ENCODE measurements at places on chromosomes 6 and 20.
A peak's percentile ranks its signal among the peaks of the same experiment; 100 is the strongest.

- no peak for DNase-seq
Observed at GRCh38 chr6:41668968-41669367, 30.7 kb downstream of the MDFI start.

- DNase-seq, result no peak
Observed at GRCh38 chr6:144155529-144155928, 5.2 kb downstream of the STX11 start.

- DNase-seq, result no peak
Observed at GRCh38 chr6:119224095-119224701, 125.4 kb downstream of the MAN1A1 start.

- DNase-seq, result no peak
Observed at GRCh38 chr6:69673298-69673697, 123.5 kb downstream of the LMBRD1 start.

- DNase-seq, result no peak
Observed at GRCh38 chr6:136226674-136227377, 23.3 kb downstream of the MTFR2 start.

DNA sequence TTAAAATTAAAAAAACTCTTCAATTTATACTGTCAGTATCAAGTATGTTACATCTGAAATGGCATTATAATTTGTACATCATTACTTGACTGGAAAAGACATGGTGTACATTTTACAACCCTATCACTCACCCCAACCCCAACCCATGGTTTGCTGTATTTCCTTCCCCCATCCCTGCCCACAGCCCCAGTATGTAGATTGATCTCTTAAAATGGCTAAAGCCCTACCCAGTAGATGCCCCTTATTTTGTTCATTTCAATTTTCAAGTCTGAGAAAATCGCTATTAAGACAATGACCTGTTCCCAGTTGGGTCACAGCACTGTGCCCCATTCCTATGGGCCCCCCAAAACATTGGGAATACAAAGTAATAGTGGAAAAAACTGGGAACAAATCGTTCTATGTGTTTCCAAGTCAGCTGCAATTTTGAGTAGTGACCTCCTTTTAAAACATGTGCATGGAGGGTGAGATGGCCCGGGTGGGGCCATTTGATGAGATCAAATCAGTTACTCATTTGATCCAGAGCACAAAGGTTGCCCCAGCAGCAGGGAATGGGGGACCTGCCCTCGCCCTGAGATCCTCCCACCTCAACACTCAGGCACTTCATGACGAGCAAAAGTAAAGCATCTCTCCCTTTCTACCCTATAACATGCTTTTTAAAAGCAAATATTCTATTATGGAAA is 13.3 kb downstream of the EZR start:
- no peak for DNase-seq

DNA sequence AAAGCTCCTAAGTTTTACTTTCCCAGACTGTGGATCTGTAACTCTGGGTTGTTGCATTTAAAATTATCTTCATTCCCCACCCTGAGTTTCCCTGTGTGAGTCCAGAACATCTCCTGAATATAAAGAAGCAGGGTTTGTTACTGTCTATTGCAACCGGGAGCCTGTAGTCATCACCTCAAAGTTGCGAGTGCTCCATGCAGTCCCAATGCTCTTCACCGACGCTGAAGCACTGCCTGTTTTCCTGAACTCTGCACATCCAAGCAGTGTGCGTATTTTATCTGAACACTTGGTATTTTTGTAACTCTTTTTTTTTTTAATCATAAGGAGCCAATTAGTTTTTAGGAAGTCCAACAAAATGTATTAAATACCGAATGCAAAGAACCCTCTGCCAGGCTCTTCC is 907 bp upstream of the HLA-B start:
- DNase-seq, result no peak

DNA sequence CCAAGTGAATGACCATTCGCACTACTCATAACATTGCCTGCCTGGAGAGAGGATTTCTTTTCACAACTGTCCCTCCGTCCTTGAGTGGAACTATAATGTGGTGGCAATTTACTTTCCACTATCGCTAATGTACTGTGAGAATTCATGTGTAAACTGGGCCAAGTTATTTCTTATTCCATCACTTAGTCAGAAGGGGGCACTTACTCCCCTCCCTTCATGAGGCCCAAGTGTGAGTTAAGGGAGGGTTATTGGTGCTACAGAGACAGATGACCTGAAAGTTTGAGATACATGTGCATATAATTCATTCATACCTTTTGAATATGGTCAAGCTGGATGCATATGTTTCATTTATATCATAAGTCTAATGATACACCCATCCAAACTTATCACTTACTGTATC is 65.2 kb upstream of the LOC128125822 start:
- no peak for DNase-seq

- no peak for DNase-seq
Observed at GRCh38 chr20:47292581-47292980, 63.9 kb downstream of the ZMYND8 start.

DNA sequence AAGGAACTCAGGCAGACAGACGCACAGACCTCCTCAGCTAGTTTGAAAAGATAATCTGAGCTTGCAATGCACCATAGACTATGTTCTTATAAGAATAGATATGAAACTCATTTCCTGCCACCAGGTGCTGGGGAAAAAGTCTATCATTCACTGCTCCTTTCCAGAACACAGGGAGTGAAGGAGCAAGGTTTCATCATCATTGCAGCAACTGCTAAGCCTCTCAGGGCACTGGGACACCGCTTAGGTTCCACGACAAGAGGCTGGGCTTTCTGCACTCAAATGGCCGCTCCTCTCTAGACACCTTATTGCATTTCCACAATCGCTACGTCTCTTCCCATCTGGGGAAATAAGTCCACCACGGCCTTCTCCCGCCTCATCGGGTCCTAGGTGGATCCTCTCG is 418.5 kb upstream of the JARID2 start:
- DNase-seq, result no peak

GRCh38 chr6:158154816-158155215 is 13.2 kb downstream of the SERAC1 start:
- no peak for DNase-seq

- DNase-seq, result no peak
Observed at GRCh38 chr20:14947946-14948345, 610.5 kb upstream of the FLRT3 start.

DNA sequence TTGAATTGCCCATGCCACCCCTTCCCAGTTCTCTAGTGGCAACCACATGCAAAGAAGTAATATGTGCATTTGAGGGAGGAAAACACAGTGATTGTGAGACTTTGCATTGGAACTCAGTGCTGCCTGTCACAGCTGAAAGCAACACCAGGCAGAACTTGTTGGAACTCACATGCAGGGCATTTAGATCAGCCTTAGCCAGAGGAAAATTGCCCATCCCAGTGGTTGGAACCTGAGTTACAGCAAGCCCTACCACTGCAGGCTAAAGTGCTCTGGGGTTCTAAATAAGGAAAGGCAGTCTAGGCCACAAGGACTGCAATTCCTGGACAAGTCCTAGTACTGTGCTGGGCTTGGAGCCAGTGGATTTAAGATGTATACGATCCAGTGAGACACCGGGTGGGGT is 245.3 kb upstream of the UFL1 start:
- DNase-seq, result no peak

- no peak for DNase-seq
Observed at GRCh38 chr6:163804991-163805390, 390.5 kb downstream of the QKI start.

- no peak for DNase-seq
Observed at GRCh38 chr20:48926821-48927220, 5.3 kb downstream of the ARFGEF2 start.

- DNase-seq, result no peak
Observed at GRCh38 chr6:99364026-99364425, 14.6 kb upstream of the FAXC start.

DNA sequence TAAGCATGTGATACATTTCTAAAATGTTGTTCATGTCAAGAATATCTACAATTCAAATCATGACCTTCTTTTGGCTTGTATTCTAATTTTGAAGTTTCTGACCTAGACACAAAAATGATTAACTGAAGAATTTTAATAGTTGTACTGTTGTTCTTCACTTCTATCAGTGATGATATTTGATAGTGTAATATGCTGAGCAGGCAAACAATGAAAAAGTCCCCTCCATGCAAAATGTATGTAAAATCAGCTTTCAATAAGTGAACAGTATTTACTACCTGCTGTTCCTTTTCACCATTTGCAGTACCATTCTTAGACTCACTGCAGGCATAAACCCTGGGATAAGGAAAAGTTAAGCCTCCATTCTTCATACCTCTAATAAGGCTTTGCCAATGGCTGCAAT is 201.5 kb downstream of the LAMA2 start:
- no peak for DNase-seq

DNA sequence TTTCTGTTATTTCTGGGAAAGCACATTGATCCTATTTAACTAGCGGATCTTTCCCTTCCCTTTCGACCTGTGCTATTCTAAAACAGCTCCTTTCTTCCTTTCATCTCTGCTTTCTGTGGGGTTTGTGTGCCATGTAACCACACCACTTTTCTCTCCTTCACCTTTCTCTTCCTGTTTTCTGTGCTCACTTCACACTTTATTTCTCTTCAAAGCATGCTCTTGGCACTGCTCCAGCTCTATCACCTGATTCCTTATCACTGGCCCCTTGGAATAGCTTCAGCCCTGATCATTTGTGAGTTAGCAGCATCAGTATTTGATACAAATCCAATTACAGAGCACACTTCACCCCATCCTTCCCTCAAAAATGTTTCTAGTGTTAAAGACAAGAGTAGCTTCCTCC is 8.1 kb upstream of the METTL24 start:
- DNase-seq, result no peak

DNA sequence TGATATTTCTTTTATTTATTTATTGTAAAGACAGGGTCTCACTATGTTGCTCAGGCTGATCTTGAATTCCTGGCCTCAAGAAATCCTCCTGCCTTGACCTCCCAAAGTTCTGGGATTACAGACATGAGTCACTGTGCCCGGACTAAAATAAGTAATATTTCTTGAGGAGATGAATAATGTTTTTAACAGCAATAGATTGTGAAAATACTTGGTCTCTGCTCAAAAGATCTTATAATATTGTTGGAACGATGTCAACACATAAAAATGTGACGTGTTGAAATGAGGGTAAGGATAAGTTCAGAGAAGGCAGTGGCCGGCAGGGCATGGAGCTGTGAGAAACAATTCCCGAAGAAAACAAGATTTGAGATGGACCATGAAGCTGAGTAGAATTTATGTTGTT is 178.7 kb downstream of the GJA1 start:
- no peak for DNase-seq

DNA sequence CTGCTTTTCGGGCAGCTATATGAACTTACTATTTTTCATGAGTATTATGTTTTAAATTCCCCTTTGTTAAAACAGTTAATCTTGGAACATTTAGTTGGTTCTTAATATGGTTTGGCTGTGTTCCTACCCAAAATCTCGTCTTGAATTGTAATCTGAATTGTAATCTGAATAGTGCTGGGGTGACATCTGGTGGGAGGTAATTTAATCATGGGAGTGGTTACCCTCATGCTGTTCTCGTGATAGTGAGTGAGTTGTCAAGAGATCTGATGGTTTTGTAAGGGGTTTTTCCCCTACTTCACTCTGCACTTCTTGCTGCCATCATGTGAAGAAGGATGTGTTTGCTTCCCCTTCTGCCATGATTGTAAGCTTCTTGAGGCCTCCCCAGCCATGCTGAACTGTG is 305.4 kb upstream of the MAP3K7 start:
- no peak for DNase-seq

DNA sequence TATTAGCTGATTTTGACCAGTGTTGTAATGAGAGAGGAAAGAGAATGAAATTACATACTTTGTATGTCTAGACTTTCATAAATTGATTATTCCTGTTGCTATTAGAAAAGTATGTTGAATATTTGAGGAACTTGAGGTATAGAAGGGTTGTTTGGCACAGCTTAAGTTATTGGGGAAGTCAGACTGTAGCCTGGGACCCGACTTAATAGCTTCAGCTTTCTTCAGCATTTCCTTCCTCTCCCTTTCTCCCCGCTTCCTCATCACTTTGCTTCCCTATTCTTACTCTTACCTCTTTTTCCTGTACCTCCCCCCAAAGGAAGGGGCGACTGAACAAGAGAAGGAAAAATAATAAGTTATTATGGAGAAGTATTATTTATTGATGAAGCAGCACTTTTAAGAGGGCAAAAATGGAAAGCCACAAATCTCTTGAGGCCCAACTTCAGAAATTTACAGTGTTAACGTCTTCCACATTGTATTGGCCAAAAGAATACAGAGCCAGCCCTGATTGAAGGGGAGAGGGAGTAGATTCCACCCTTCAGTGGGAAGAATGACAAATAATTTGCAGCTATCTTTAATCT is 7.4 kb downstream of the SENP6 start:
- no peak for DNase-seq

GRCh38 chr6:36848658-36849441 is 9.6 kb upstream of the CPNE5 start:
- peak; percentile 74 for DNase-seq

DNA sequence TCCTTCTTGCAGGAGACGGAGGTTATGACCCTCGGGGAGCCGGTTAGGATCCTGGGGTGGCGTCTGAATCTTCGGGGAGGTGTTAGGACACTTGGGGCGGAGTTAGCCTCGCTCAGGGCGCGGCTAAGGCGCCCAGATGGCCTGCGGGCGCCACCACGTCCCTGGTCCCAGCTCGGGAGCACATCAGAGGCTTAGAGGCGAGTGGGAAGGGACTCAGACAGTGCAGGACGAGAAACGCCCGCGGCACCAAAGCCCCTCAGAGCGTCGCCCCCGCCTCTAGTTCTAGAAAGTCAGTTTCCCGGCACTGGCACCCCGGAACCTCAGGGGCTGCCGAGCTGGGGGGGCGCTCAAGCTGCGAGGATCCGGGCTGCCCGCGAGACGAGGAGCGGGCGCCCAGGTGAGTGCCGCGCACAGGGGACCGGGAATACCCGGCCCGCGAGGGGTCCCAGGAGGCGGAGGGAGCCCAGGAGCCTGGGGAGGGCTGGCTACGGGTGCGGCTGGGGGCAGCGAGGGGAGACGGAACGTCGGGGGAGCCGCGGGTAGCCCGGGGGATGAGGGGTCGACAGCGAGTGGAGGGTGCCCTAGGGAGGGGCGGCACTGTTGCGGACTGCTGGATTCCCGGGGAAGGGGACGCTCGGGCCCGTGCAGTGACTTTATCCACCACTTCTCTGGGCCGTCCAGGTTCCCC is at the start of gene HCK:
HCK (plus strand) TSS at position 153 of the 688 bp plus-strand sequence.
- no peak for DNase-seq

- DNase-seq, result no peak
Observed at GRCh38 chr6:6843777-6844176, 255.3 kb downstream of the LY86 start.

- no peak for DNase-seq
Observed at GRCh38 chr20:454951-455350, 7.4 kb downstream of the TBC1D20 start.

- DNase-seq, result no peak
Observed at GRCh38 chr6:149329529-149329928, 12.0 kb downstream of the TAB2 start.

DNA sequence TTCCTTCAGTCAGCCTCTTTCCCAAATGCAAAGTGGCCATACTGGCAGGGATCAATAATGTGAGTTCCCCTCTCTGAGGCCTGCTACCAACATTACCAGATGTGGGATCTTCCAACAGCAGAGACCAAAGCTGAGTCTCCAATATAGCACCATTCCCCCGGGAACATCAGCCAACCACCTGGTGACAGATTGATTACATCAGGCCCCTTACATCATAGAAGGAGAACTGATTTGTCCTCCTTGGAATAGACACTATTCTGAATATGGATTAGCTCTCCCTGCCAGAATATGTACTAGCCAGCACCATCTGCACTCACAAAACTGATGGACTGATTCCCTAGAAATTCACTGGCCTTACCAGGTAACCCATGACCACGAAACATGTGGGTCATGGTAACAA is 61.9 kb upstream of the CARMIL1 start:
- DNase-seq, result no peak

GRCh38 chr6:127475135-127475822 is 16.1 kb upstream of the KIAA0408 start:
- DNase-seq, result no peak

GRCh38 chr6:87504441-87504840 is 31.7 kb downstream of the SLC35A1 start:
- no peak for DNase-seq
